ENCODE measurements at places on chromosomes 5 and 9.

DNA sequence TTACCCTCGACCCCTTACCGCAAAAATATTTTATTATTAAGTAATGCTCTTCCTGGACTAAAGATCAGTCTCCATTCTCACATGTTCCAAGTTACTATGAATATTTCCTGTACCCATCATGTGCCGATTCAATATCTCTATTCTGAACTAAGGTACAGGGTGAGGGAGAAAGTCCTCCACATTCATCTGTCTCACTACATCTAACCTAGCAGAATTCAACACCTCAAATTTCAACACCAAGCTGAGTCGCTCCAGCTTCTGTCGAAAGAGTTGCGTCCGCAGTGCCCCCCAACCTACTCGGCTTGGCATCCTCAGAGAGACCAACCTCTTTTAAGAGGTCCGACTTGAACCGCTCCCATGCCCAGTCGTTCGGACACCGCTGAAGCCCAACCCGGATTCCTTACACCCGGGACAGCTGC, 1.0 kb downstream of the CERT1 start:
- peak; percentile 55 for DNase-seq

GRCh38 chr5:157535042-157535865, 40.3 kb downstream of the ADAM19 start:
- DNase-seq = no peak

DNA sequence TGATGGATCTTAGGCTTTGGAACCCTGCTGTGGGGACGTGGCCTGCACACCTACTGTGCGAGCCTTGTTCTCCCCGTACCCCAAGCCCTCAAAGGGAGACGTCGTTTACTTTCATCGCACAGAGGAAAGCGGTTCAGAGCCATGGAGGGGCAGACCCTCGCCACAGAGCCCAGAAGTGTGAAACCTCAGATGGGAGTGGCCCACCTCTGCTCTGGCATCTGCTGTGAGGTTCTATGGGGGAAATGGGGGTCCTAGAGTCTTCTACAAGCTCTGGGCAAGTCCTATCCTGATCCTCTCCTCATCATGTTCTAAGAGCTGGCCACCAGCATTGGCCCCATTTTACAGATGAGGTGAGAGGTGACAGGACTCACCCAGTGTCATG, 3.7 kb upstream of the RNF44 start:
- DNase-seq = no peak

- peak; percentile 23 for DNase-seq
Measured at GRCh38 chr9:3526997-3527940, 1.5 kb upstream of the RFX3 start.

DNA sequence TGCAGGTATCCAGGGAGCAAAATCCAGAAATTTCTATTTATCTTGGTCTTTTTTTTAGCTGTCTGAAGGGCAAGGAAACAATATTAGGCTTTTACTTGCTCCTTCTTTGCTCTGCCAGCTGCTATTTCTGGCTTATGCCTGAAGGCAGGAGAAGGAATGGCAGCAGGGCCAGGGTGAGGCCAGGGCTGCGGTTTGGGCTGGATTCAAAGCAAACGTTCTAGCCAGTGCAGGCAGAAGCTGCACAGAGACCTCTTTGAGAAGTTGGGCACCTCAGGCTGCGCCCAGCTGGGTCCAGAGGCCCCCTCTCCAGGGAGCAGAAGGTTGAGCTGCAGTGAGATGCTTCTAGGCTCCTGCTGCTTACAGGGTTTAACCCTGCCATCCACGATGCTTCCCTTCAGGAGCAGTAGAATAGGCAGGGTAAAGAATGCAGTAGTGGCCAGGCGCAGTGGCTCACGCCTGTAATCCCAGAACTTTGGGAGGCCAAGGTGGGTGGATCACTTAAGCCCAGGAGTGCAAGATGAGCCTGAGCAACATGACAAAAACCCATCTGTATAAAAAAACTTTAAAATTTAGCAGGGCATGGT, 201.2 kb downstream of the ADCY2 start:
- no peak for DNase-seq

GRCh38 chr5:124253203-124253810, 493.1 kb downstream of the ZNF608 start:
- no peak for DNase-seq

DNA sequence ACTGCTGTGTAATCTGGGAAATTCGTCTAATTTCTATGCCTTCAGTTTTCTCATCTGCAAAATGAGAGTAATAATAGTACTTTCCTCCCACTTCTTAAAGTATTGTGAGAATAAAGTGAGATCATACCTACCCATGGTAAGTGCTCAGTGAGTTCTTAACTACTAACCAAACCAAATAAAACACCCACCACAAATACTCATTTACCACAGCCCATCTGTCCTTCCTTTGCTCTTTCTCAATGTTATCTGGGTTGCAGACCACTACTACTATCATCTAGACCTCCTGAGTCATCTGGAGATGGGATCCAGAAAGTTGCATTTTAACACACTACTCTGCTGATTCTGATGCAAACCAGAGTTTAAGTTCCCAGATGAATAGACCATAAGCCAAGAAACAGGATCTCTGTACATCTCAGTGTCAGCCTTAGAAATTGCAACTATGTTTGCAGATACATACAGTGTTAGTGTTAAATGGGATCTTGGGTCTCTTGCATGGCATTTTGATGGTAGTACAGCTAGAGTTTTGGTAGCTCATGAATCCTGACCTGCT, 105.4 kb upstream of the ATP10B start:
- no peak for DNase-seq

DNA sequence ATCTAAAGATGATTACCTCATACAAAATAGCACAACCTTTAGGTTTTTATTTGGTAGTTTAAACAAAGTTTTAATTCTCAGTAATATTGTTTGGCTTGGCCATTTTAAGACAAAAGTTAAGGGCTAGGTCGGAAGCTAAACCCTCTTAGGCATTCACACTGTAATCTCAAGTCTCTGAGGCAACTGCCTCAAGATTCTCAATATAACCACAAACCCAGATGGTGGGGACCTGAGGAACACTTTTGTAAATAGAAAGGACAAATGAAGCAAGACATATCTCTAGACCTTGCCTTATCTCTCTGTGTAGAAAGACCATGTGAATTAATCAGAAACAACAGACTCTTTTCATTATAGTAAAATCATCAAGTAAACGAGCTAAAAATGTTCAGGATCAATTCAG, 500.2 kb upstream of the CDH6 start:
- no peak for DNase-seq

DNA sequence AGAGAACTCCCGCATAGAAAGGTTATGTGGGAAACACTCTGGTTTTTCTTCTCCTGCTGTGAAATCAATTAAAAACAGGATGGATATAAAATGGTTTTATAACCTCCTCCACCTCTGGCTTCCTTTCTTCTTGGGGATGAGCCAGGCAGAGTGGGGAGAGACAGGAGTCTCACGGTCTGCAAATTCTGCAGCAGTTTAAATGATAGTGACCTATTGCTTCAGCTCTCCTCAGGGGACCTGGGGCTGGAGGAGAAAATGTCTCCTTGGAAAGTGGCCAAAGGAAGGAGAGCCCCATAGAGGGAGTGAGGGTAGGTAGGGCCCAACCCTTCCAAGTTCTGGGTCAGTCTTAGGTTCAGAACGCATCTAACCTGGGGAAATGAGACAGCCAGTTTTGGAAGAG, 118.8 kb downstream of the MTX3 start:
- no peak for DNase-seq

DNA sequence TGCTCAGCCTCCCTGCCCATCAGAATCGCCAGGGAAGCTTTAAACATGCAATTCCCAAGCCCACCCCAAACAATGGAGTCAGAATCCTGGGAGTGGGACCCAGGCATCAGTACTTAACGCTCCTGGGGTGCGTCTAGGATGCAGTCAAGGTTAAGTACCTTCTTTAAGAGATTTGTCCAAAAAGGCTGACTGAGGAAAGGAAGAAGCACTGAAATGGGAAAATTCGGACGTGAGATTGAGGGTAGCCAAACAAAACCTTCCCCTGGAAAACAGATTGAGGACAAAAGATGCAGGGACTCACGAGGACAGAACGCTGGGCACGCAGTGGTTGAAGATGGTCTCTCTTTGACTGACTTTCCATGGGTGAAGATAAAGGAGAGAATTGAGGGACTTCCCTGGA, 143.5 kb downstream of the MTX3 start:
- no peak for DNase-seq

GRCh38 chr9:76298521-76299144, 95.6 kb downstream of the RFK start:
- DNase-seq = no peak

DNA sequence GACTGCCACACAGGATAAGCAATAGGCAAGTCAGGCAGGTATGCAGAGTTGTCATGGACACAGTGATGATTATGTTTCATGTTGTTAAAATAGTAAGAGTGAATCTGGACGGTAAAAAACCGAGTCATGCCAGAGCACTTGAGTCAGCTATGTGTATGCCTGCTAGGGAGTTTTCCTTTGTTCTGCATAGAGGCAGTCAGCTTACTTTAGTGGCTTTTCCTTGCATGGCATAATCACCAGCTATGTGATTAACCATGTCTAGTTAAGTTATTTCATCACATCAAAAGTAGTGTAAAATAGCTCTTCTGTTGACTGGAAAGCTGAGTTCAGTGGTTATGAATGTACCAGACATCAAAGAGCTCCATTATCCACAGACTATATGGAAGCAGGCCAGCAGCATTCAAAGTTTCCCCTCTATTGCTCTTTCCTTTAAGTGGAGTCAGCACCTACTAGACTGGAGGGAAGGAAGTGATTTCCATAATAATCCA, 989.8 kb downstream of the TLE1 start:
- DNase-seq = no peak

GRCh38 chr5:139137697-139138096, 60.5 kb downstream of the SIL1 start:
- DNase-seq = peak; percentile 12

GRCh38 chr9:18910916-18911315, 122.1 kb downstream of the SAXO1 start:
- no peak for DNase-seq

- no peak for DNase-seq
Measured at GRCh38 chr5:52783226-52783959, 4.3 kb upstream of the ITGA1 start.

DNA sequence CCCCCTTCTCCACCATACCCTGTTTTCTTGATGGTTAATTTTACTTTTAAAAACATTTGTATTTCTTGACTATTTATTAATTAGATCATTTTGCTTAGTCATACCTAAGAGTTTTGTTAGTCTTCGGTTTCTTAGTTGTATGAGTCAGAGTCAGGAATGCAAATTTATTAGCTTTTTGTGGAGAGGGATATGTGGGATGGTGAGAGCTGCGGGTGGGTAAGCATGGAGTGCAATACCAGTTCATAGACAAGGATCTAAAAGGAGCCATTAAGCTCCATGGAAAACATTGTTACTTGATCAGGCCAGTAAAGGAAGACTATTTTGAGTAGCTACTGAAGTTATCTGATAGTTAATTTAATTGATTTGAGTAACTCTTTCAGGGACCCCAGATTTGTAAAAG, 77.5 kb downstream of the ZSWIM6 start:
- DNase-seq = peak; percentile 41

- DNase-seq = no peak
Measured at GRCh38 chr5:127040796-127041520, 10.6 kb upstream of the MARCHF3 start.

- no peak for DNase-seq
Measured at GRCh38 chr5:153572411-153573145, 82.1 kb downstream of the GRIA1 start.

- no peak for DNase-seq
Measured at GRCh38 chr5:179451114-179451827, 99.1 kb upstream of the RUFY1 start.

- DNase-seq = no peak
Measured at GRCh38 chr9:134879664-134880483, 736 bp upstream of the FCN2 start.

DNA sequence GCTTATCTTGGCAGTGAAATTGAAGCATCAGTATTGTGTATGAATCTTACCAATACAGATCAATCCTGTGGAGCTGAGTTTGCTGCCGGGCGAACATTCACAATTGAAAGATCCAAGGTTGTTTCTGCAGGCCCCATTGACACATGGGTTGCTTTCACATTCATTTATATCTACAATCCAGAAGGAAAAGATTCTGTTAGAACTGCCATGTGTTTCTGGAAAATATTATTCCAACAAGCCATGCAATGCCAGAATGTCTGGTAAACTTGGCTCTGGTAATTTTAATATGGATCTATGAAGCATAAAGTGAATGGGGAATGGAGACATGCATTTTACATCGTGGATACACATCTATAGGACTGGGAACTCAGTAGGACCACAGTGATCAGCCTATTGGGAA, 180.8 kb downstream of the FBN2 start:
- no peak for DNase-seq

GRCh38 chr9:12718482-12719026, 25.4 kb downstream of the TYRP1 start:
- DNase-seq = no peak

- DNase-seq = no peak
Measured at GRCh38 chr9:118008246-118008645, 304.0 kb downstream of the TLR4 start.

DNA sequence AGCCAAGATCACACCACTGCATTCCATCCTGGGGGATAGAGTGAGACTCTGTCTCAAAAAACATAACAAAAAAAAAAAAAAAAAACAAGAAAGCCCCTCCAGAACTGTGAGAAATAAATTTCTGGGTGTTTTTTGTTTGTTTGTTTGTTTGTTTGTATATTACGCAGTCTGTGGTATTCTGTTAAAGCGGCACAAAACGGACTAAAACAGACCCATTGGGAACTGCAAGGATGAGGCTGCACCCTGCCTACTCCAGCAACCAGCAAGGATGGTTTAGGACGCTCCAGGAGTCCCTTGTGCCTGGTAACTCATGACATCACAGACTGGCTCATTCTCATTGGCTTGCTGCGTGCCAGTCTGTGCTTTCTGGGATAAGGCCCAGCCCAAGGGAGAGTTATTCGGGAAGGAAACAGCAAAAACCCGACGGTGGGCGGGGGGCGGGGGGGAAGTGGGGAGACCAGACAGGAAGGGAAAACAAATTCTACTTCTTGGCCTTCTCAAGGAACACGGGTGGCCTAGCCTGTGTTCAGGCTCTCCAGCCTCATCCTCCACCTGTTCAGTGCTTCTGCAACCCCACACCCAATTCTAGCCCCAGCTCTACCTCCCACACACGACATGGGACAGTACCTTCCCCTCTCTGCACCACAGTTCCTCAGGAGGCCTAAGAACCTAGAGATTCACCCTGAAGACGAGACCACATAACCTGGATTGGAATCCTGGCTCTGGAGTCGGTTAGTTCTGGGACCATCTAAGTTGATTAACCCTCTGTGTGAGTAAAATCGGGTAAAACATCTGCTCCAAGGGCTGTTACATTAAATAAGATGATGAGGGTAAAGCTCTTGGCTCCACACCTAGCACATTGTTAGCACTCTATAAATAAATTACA, 2.8 kb downstream of the CD74 start:
- DNase-seq = peak; percentile 93

DNA sequence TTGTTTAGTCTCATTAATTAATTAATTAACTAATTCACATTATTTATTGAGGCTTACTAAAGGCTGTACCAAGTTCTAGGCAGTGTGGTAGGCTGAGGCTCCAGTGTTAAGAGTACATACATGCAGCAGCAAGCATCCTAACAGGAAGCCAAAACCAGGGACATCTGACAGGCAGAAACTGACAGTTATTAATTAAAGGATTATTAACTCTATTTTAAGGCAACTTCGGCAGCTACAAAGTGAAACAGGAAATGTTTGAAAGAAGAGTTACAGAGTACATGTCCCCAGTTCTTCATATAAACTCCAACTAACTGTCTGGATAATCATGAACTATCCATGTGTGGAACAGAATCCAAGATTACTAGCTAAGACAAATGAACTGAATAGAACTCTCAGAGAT, 39.3 kb upstream of the GABRB2 start:
- no peak for DNase-seq

Data from inflammatory macrophage (primary cell).